CD4-positive, alpha-beta T cell treated with Interleukin-15 for 4 hours (primary cell): ENCODE measurements at places on chromosomes 16 and 17.
A peak's percentile ranks its signal among the peaks of the same experiment; 100 is the strongest.

DNA sequence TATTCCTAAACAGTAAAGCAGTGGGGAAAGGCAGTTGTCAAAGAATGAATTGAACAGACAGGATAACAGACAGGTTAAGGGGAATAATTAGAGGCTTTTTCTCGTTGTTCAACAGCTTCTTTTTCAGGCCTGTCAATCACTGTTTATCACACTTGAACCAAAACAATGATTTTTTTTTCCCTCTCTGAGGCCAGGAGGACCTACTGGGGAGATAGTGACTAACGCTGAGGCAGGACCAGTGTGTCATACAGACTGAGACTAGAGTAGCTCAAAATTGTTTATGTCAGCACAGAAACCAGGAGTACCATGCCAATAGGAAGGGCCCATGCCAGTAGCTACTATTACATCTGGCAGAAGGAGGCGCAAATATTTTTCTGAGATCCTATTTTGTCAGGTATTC, 41.3 kb upstream of the NLK start:
- no peak for DNase-seq

GRCh38 chr17:62187681-62188080, 122.6 kb upstream of the MED13 start:
- DNase-seq, result no peak

- no peak for DNase-seq
These were observed 33.7 kb downstream of the WDR59 start for GRCh38 chr16:74951206-74951605.

GRCh38 chr17:68460715-68461114, 3.4 kb upstream of the WIPI1 start:
- peak; percentile 70 for DNase-seq

GRCh38 chr17:40105861-40106759, 5.7 kb upstream of the NR1D1 start:
- no peak for DNase-seq

GRCh38 chr16:67284699-67285646, 5.6 kb downstream of the PLEKHG4 start:
- DNase-seq, result no peak

DNA sequence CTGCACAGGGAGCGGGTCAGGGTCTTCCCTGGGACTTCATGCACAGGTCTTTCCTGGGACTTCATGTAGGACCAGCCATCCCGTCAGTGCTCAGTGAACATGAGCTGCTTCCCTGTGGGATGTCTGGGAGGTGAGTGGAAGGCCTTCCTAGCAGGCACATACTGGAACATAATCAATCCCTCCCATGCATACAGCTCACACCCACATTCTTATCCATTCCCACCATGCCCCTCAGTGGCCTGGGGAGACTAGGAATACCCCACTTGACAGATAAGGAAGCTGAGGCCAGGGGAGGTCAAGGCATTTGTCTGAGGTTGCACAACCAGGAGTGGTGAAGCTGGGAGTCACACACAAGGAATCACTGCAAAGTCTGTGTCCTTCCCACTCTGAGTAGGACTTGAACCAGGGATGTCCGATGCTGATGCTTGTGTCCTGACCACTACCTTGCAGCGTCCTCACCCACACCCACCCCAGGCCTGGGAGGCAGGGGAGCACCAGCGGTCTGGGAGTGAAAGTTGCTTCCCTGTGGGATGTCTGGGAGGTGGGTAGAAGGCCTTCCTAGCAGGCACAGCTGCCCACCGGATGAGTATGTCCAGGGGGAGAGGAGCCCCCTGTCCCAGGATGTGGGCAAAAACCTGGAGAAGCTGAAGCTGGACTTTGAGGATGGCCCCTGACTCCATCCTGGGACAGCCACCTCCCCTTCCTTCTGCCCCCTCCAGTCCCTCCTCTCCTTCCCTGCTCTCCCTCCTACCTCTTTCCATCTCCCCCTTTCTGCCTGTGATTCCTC, 1.0 kb upstream of the NLRC5 start:
- DNase-seq, result no peak

DNA sequence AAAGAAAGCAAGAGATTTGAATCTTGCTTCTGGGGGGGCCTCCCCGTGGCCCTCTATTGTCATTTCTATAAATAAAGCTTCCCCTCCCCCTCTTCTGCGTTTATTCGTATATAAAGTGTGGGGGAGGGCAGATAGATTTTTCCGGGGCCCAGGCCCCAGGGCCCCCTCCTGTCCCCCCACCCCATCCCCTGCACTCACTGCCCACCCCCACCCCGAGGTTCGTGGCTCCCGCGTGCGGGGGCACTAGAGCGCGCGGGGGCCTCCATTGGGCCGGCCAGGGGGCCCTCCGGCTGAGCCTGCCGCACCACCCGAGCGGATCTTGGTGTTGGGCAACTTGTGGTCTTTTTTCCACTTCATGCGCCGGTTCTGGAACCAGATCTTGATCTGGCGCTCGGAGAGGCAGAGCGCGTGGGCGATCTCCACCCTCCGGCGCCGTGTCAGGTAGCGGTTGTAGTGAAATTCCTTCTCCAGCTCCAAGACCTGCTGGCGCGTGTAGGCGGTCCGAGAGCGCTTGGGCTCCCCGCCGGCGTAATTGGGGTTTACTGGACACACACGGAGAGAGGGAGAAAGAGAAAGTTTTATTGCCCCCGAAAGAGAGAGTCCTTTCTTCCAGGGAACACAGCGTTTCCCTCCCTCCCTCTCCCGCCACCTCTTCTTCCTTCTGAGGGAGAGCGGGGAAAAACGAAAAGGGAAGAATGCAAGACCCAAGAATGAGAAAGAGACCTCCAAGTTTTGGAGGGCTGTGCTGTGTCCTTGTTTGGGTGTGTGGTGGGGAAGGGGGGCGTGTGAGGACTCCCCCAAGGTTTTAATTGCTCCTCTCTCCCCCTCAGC, 1.5 kb downstream of the HOXB4 start:
- no peak for DNase-seq

- no peak for DNase-seq
These were observed 298.3 kb downstream of the SLC39A11 start for GRCh38 chr17:72794152-72794551.

- no peak for DNase-seq
These were observed 18.2 kb upstream of the RBFOX3 start for GRCh38 chr17:79628861-79629547.

GRCh38 chr17:33290253-33290652, 2.8 kb downstream of the ASIC2 start:
- no peak for DNase-seq

- no peak for DNase-seq
These were observed 84.6 kb downstream of the PARN start for GRCh38 chr16:14545346-14545884.

- no peak for DNase-seq
These were observed 33.7 kb upstream of the HSBP1 start for GRCh38 chr16:83774066-83774465.

GRCh38 chr16:59122262-59122537, 388.1 kb upstream of the GOT2 start:
- DNase-seq, result no peak

DNA sequence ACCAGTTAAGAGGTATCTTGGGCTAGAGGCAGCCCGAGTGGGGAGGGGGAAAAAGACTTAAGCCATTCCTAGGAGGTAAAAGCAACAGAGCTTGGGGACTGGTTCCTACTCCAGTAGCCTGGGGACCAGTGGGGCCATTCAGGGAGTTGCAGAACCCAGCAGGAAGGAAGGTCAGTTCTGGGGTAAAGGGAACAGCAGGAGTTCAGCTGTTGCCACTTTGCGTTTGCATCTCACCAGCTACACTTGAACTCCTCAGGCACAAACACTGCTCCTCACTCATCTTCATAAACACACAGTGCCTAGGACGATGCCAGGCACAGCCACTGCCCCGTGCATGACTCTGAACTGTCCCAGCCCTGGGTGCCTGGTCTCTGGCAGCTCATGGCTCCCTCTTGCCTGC, 4.0 kb downstream of the HAP1 start:
- DNase-seq, result no peak

- DNase-seq, result no peak
These were observed 3.3 kb downstream of the SLX4 start for GRCh38 chr16:3608069-3608468.

- DNase-seq, result no peak
These were observed 6.6 kb downstream of the TSR3 start for GRCh38 chr16:1345087-1345486.

DNA sequence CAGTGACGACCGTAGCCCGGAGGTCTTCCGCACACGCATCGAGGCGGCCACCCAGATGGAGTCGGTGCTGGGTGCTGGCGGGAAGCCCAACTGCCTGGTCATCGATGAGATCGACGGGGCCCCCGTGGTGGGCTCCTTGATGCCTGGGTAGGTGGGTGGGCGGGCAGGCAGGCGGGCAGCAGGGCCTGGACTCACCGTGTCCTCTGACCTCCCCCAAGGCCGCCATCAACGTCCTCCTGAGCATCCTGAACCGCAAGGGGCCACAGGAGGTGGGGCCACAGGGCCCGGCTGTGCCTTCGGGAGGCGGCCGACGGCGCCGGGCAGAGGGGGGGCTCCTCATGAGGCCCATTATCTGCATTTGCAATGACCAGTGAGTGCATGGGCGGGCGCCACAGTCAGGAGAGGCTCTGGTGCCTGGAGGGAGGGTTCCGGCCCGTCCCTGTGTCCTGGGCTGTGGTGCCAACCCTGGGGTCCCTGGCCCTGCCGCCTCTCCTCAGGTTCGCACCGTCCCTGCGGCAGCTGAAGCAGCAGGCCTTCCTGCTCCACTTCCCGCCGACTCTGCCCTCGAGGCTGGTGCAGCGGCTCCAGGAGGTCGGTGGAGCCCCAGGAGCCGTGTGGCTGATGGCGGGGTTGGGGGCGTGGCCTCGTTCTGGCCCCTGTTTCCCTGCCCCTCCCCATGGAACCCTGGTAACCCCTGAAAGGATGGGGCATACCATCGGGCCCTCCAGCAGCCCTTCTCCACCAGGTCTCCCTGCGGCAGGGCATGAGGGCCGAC, 4.0 kb downstream of the CHTF18 start:
- DNase-seq, result no peak

DNA sequence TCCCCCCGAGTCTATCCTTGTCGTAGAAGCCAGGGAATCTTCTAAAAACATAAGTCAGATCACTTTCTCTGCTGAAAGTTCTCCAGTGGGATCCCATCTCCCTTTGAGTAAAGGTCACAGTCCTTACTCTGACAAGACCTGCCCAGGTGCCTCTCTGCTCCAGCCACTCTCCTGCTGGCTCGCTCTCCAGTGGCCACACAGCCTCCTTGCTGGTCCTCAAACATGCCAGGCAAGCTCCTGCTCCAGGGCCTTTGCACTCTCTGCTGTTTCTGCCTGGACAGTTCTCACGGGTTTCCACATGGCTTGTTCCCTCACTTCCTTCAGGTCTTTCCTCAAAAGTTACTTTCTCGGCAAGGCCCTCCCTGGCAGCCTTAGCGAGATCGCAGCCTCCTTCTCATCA, 3.4 kb downstream of the B9D1 start:
- no peak for DNase-seq

- no peak for DNase-seq
These were observed 8.7 kb upstream of the CAPN15 start for GRCh38 chr16:518858-519257.

DNA sequence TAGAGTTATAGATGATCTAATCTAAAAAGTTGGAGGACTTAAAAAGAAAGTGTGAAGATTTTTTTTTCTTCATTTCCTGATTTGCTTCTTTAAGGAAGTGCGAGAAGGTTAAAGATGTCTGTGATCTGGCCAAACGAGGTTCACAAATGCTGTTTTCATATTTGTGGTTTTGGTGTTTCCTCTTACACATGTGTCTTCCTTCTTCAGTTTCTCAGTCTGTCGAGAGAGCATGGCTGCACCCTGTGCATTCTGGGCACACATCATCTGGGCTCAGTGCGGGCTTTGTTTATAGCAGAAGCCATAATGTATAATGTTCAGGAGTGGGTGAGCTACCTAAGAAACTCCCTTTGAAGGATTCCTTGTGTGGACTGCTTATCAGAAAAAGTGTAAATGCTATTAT, 260.4 kb upstream of the TBX2 start:
- DNase-seq, result peak; percentile 52

GRCh38 chr16:84341528-84342295, 26.6 kb upstream of the ATP2C2 start:
- no peak for DNase-seq

GRCh38 chr16:85308611-85309540, 196.6 kb upstream of the CIBAR2 start:
- no peak for DNase-seq

GRCh38 chr17:78557598-78558039, 19.6 kb downstream of the DNAH17 start:
- no peak for DNase-seq

DNA sequence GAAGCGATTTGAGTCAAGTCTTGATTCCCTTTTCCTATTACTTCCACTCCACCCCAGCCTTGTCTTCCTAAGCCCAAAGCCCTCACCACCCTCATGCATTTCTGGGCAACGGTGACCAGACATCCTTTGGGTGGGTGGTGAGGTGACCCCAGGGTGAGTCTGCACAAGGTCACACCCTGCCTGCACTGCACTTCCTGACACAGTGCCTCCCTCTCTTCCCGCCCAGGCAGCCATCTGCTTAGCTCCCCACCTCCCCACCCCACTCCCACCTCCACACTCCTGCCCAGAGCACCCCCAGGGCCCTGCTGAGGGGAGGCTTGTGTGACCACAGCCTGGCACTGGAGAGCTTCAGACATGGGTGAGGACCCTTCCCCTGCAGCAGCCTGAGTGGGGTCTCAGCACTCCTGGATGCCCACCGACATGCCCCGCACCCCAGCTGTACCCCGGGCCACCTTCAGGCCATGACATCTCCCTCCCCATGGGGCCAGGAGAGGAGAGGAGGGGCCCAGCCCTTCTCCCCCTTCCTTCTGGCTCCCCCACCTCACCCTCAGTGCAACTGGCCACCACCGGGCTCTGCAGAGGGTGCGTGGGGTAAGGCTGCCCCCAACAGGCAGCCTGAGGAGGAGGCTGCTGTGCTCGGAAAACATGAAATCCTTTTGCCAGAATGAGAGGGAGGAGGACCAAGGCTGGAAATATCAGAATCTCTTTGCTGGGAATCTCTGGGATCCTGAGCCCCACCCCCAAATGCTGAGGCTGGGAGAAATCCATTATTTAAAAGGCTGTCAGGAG, 68.6 kb downstream of the CCT6B start:
- no peak for DNase-seq

GRCh38 chr17:40310882-40311391, 2.0 kb downstream of the RARA start:
- no peak for DNase-seq

DNA sequence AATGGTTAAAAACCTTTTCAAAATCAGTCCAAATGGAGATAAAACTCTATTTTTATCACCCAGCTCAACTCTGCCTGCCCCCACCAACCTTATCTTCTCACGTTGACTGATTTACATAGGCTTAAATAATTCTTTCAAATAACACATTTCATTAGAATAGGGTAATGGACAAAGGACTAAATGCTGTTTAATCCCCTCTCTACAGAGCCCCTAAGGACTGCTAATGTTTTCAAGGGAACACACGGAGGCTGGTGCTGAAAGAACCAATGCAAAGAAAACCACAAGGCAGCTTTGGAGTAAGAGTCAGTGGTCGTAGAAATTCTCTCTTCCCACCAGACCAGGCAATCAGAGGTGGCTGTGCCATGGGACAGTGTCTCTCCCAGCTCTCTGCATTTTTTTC, 445.7 kb upstream of the MAF start:
- DNase-seq, result no peak

DNA sequence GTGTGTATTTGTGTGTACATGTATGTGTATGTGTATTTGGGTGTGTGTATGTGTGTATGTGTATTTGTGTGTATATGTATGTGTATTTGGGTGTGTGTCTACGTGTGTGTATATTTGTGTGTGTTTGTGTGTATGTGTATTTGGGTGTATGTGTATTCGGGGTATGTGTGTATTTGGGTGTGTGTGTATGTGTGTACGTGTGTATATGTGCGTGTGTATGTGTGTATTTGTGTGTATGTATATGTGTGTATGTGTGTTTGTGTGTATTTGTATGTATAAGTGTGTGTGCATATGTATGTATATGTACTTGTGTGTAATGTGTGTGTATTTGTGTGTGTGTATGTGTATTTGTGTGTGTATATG, 62.0 kb downstream of the HAPSTR1 start:
- DNase-seq, result no peak
